Activated T-helper 9 cell treated with anti-CD3 and anti-CD28 coated beads, Interleukin-2, amount 50 U/mL, for 16 hours (primary cell): ENCODE measurements at places on chromosomes 16 and 17.

DNA sequence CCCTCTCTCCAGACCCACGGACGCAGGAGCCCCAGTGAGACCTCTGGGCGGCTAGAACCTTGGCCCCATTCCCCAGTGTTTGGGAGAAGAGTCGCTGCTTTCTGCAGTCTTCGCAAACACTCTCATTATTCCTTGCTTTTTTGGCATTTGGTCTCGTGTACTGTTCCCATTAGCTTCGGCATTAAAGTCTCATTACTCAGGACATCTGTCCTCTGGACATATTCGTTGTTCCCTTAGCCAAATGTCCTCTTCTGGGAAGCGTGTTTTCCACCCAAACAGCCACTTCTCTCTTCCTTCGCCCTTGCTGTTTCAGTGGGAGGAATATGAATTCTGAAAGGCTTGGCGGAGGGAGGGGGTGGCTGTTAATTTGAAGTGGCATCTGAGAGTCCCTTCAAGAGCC, 11.1 kb downstream of the SHISA6 start:
- no peak for DNase-seq

- DNase-seq = no peak
Measured at GRCh38 chr17:57493171-57493570, 236.8 kb downstream of the MSI2 start.

DNA sequence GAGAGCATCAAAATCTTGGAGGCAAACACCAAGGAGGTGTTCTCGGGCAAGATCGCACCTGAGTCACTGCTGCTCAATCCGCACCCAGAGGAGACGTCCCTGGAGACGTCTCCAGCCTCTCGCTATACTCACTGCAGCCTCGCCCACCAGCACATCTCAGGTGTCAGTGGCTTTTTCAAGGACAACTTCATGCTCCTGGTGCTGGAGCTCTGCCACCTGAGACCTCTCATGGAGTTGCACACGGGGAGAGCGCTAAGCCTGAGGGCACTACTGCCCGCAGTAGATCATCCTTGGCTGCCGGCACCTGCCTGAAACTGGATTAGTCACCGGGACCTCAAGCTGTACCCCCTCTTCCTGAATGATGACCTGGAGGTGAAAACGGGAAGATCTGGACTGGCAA, 2.6 kb upstream of the MBTPS1 start:
- DNase-seq = no peak

DNA sequence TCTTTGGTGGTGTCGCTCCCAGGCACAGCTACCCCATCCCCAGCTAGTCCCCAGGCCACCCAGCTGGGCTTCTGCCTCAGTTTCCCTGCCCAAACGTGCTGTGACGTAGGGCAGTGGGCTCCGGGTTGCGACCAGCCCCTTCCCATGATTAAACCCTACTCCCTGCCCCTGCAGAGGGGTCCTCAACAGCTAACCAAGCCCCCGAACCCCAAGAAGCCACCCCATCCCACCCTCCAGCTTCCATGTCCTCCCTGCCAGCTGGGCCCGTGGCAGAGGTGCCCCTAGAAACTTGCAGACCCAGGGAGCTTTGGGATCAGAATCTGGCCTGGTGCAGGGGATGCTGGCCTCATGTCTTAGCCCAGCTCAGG, 879 bp upstream of the NTN3 start:
- DNase-seq = no peak

DNA sequence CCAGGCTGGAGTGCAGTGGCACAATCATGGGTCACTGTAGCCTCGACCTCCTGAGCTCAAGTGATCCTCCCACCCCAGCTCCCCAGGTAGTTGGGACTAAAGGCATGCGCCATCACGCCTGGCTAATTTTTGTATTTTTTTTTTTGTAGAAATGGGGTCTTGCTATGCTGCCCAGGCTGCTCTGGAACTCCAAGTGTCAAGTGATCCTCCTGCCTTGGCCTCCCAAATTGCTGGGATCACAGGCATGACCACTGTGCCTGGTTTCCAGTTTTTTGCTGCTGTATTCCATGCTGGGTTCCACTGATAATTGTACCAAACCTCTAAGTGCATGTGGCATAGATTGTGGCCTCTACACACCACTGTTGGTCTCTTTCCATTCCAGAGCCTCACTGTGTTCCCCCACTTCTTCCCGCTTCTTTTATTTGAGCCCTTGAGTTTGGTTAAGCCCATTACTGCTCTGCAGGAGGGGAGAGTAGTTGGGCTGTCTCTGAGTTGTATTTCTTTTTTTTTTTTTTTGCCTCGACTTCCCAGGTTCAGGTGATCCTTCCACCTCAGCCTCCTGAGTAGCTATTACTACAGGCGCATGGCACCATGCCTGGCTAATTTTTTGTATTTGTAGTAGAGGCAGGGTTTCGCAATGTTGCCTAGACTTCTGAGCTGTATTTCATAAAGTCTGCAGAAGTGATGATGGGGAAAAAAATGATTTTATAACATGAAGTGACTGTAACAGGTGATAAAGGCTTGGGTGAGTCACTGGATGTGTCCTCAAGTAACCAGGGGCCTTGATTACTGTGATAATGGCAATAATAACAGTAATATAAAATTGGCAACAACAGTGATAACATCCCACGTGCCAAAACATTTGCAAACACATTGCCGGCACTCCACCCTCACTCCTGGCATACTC, 30.0 kb downstream of the EEF2K start:
- no peak for DNase-seq

DNA sequence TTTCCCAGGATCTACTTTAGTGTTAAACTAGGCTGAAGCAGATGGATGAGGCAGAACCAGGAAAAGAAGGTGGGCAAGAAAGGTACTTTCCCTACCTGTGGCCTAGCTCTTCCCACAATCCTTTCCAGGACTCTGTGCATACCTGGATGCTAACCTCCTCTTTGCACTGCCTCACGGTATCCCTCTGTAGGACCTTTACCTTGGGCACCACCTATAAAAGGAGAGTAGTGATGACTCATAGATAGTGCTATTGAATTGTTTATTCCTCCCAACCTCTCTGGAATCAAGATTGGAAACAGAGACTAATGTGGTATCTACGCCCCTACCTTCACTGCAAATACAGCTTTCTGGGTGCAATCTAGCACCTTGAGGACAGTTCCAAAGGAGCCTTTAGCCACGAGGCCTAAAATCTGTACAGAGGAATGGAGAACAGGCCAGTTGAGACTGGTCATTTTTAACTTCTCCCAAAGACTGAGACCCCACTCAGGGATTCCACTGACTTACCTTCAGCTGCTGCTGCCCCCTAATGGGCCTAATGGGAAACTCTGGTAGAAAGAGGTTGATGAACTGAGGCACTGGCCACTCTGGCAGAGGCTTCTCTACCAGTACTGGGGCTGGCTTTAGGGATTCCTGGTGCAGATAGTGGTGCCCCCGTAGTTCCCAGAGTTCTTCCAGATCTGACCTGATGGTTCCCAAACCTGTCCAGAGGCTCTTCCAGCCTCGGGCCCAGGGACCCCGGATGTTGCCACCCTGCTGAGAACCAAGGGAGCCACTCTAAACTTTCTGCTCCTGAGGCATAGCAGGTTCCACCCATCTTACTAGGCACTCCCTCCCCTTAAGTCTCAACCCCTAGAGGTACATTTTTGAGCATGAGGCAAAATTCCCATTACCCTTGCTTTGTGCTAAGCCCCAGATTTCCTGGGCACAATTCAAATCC, 781 bp downstream of the RSKR start:
- DNase-seq = peak; percentile 3

GRCh38 chr17:77894126-77894956, 64.2 kb upstream of the TNRC6C start:
- DNase-seq = no peak

- DNase-seq = no peak
Measured at GRCh38 chr16:72355561-72355960, 183.6 kb upstream of the PMFBP1 start.

- DNase-seq = no peak
Measured at GRCh38 chr17:246851-247421, 65.5 kb upstream of the DOC2B start.
